ENCODE measurements at places on chromosomes 6 and 20.

GRCh38 chr6:121767211-121767610, 331.8 kb downstream of the GJA1 start:
- no peak for DNase-seq

DNA sequence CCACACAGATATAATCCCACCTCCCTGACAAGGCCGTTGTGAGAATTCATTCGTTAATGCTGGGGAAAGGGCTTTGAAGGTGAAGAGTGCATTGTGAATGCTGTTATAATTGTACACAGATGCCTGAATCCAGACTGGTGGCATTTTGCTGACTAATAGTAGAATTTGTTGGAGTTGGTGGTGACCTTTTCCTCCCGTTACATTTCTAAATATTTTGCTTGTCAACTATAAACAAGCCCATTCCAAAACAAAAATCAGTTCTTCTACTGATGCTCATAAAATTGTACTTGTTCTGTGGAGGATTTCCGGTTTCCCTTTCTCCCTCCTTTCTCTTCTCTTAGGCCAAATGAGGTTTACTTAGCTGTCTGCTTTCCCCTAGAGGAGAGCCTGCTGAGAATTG, 253.1 kb upstream of the SUPT3H start:
- no peak for DNase-seq

DNA sequence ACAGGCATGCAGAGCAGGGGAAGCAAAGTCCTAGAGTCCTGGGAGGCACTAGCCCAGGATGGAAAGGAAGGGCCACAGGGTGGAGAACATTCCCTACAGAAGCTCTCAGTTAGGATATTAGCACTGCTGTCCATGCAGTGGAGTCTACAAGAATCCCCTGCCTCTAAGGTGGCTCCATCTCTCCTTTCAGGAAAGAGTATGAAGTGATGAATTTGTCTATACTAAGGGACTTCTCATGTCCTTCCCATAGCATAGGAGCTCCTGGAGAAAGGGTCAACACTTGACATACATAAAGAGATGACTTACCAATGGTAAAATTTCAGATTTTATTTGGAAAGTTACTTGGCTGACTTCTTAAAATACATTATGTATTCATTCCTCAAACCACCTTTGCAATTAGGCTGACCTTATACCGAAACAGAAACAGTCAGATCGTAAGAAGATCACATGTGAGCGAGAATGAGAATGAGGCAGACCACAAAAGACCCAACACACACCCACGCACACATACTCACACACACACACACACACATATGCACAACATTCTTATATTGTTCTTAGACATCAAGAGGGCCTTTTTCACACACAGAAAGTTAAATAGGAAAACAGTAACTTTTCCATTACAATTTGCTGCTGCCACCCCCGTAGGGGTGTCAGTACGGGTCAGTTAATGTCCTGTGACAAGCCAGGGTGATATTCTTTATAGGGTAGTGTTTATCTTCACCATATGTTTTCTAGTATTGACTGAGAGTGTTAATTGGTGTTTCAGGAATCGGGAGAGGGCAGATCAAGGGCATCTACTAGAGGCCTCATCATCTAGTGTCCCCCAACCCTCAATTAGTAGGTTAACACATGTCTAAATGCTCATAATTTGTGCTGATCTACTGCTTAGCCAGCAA, 159.4 kb downstream of the FAXC start:
- DNase-seq = no peak

- DNase-seq = no peak
Measured at GRCh38 chr6:150631283-150631983, 31.7 kb downstream of the PLEKHG1 start.

- DNase-seq = no peak
Measured at GRCh38 chr6:25519856-25520255, 132.2 kb upstream of the SCGN start.

- DNase-seq = no peak
Measured at GRCh38 chr6:99064834-99065233, 117.1 kb upstream of the FBXL4 start.

DNA sequence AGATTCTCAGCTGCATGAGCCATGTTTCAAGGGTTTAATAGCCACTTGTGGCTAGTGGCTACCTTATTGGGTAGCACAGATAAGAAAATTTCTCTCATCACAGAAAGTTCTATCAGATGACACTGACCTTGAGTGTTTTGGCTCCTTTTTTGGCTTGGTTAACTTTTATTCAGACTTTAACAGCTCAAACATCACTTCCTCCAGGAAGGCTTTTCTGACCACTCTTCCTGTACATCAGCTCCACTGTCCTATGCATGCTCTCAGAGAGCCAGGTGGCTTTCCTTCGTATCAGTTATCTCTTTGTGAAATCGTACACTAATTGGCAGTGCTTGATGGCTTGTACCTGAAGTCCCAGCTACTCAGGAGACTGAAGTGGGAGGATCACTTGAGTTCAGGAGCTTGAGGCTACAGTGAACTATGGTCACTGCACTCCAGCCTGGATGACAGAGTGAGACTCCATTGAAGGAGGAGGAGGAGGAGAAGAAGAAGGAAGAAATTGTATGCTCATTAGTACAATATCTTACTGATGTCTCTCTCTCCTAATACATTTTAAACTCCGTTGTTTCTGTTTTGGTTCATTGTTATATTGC, 10.7 kb downstream of the MAFB start:
- DNase-seq = no peak

DNA sequence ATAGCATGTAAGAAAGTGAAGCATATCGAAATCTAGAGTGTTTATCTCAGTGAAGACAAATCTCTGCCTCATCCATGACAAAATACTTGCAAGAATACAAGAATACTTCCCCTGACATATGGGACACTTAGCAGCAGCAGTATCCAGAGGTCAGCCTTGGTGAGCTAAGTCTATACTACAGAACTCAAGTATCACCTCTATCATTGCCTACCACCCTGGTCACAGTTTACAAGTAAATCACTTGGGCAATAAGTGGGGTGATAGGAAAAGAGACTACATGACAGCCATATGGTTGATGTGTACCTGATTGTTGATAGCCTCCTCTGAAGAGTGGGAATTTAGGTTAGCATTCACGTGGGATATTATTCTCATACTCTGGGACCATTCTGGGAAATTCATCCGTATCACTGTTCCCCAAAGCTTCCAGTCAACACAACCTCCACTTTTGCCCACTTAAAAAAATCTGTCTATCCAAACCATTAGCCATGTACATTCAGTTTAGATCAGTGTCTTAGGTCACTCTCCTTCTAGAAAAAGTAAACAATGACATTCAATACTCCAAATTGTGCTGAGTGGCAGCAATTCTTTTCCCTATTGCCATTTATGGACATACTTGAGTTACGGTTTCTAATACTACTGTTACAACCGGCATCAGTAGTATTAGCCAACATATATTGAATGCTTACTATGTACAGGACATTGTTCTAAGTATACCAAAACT, 118.2 kb upstream of the PRSS16 start:
- DNase-seq = no peak

DNA sequence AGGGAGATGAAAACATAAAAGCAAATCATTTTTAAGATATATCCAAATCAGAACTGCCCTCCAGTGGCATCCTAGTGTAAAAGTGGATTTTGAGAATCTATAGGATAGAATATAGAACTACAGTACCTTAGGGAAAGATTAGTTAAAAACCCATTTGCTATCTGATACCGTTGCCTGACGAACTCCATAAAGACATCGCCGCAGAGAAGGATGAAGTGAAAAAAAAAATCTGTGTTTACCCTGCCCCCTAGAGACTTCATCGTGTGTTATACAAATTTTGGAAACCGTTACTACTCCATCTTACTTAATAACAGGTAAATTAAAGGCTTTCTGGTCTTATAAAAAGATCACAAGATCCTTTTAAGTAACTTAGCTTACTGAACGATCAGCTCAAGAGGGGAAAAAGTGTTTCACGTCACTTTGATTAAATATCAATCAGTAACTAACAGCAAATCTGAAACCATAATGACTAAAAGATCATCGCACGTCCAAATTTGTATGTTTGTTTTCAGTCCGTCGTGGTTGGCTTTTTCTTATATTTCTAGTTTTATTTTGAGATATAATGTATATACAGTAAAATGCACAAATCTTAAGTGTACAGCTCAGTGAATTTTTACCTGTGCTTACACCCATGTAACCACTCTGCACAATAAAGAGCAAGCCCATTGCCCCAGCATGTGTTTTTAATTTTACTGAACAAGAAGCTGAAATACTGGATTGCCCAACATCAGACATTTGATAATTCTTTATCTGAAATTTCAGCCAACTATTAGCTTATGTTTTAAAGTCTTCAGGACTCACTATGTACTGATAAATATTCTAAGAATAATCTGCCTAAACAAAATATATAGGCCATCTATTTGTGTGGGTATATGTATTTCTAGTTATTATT, 881 bp upstream of the MCM3 start:
- DNase-seq = no peak

- no peak for DNase-seq
Measured at GRCh38 chr20:9409352-9409751, 105.0 kb upstream of the LAMP5 start.

DNA sequence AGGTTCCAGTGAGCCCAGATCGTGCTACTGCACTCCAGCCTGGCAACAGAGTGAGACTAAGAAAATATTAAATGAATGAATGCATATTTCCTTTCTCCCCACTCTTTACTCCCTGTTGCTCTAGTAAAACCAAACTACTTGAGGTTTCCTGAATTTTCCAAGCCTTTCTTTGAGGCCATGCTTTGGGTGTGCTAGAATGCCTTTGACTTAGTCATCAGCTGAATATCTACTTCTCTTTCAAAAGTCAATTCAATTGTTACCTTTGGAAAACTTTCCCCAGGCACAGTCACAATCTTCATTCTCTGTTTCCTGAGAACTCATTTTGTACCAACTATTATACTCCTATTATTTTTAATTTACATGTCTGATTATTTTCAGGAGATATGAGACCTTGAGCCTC, 27.5 kb upstream of the CEP85L start:
- no peak for DNase-seq

DNA sequence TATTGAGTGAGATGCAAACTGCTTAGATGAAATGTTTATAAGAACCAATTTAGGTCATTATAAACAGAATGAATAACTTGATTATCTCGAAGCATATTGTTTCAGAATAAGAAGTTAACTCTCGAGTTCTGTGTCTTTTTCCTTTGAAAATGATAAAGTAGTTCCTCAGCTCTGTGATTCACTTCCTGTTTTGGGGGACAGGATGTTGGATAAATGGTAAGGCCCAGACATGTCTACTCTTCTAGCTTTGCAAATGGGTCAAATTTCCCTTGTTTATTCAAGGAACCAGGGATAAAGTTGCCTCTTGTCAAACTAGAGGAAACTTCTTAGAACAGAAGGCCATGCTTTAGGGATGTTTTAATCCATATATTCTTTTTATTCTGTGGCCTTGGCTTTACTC, 246.9 kb downstream of the SOX4 start:
- DNase-seq = no peak

DNA sequence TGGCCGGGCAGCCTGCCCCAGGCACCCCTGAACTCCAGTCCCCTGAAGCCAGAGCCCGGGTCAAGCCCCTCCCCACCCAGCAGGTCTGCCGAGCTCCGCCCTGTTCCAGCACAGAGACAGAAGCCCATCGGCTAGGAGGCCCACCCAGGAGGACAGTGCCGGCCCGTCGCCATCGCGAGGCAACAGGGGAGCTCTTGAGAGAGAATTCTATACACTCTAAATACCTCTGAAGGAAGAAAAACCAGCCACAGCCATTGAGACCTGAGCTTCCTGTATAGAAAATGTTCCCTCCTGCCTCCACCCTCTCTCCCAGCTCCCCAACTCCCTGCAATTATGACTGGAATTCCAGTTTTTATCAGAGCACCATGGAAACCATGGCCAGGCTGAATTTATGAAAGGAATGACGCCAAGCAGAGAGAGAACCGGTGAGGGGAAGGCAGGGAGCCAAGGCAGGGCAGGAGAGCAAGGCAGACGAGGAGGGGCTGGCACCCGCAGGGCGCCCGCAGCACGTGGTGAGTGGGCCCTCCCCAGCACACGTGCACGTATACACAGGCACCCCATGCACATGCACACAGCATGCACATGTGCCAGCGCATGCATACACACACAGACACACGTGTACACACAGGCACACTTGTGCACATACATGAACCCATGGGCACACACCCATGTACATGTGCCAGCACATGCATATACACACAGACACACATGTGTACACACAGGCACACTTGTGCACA, 27.6 kb upstream of the MRGBP start:
- peak; percentile 74 for DNase-seq

DNA sequence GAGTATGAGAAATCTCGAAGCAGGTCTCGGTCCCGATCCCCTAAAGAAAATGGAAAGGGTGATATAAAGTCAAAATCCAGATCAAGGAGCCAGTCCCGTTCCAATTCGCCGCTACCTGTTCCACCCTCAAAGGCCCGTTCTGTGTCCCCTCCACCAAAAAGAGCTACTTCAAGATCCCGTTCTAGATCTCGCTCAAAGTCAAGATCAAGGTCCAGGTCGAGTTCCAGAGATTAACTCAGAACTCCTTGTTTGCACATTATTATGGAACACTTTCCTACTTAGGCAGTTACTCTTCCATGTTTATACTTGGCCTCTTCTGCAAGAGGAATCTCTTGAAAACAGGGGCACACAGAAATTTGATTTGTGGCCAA, 3.1 kb downstream of the SRSF6 start:
- no peak for DNase-seq

DNA sequence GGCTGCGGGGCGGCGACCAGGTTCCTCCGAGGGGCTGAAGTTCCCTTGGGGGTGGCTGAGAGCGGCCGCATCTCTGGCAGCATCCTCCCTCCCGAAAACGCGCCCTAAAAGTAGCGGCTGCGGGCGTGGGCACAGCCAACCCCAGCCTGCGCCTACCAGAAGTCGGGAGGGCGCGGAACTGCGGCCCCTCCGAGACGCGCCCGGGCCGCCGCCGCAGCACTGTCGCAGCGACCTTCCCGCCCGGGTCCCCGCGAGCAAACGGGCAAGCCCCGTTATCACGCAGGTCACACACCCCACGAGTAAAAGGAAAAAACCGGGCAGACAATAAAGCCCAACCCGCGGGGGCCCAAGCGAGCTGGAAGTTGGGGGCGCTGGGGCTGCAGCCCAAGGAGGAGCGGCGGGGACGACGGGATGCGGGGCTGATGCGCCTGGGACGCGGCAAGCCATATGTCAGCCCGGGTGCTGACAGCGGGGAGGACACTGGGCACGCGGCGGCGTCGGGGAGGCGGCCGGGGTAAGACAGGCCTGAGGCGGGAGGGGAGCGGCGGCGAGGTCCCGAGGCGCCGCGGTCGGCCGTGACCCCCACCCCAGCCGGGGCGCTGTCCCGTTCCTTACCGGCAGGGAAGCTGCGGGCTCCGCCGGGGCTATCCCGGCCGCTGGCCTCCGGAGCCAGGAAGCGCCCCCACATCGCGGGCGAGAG, 659 bp downstream of the CEP85L start:
- peak; percentile 27 for DNase-seq

Measured in pancreas (tissue), 10 donors.